ENCODE measurements at places on chromosomes 6 and 20. TPM values are rescaled to one million over a fixed set of nuclear protein-coding genes. Genes with fewer than 3 reads are reported as not detected.

The MCCD1 gene
- not detected for polyA plus RNA-seq

The CAGE1 gene
- polyA plus RNA-seq: 0.26 TPM

The MAS1 gene
- not detected for polyA plus RNA-seq

The AURKA gene
- 97.3 TPM for polyA plus RNA-seq

The POPDC3 gene
- polyA plus RNA-seq: 80.0 TPM

The LPA gene
- not detected for polyA plus RNA-seq

The KCNK5 gene
- polyA plus RNA-seq: not detected

The COL12A1 gene
- polyA plus RNA-seq: 0.59 TPM

The SMIM26 gene
- polyA plus RNA-seq: 167 TPM

The PDE10A gene
- polyA plus RNA-seq: 0.82 TPM

The ESR1 gene
- polyA plus RNA-seq: 4.5 TPM

The SLC35D3 gene
- polyA plus RNA-seq: 3.8 TPM

The PAX1 gene
- not detected for polyA plus RNA-seq

The CRIP3 gene
- polyA plus RNA-seq: 3.8 TPM

The PRDM13 gene
- not detected for polyA plus RNA-seq

The PAK5 gene
- polyA plus RNA-seq: not detected

The CGAS gene
- polyA plus RNA-seq: not detected

Measured in cardiac muscle cell (in vitro differentiated cells and primary cell).